ENCODE measurements at places on chromosomes 6 and 20. TPM values are rescaled to one million over a fixed set of nuclear protein-coding genes. Genes with fewer than 3 reads are reported as not detected.

- H3K4me1 ChIP-seq = no peaks in the 10 kb centered on the region
- DNase-seq = no peak
- H3K27ac ChIP-seq = no peak overlapping the region
- peaks cover 4% of the 10 kb centered on the region for H3K27me3 ChIP-seq
- no peak overlapping the region for H3K4me3 ChIP-seq
These were observed 8.0 kb upstream of the CST9 start for GRCh38 chr20:23613676-23614075.

DNA sequence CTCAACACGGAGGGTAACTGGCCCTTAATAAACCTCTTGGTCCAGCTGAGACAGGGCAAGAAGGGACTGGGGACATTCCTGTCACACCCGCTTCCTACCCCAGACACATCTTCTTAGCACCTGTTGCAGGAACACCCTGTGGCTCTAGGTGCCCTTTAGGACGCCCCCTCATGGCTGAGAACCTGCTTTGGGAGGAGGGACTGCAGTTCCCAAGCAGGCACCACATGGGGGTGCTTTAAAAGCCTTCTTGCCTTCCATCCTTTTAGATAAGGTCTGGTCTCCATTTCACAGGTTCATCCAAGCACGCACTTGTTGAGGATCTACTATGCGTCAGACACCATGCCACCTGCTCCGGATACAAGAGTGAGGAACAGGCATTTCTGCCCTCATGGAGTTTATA is 26.6 kb downstream of the NSFL1C start:
- peak; percentile 24 for DNase-seq
- H3K27ac ChIP-seq = no peak overlapping the region
- H3K27me3 ChIP-seq = no peaks in the 10 kb centered on the region
- H3K4me1 ChIP-seq = peaks cover 18% of the 10 kb centered on the region
- H3K4me3 ChIP-seq = no peak overlapping the region

GRCh38 chr6:149035766-149036165 is 281.7 kb upstream of the TAB2 start:
- peaks cover 10% of the 10 kb centered on the region for H3K36me3 ChIP-seq
- peaks cover 82% of the 10 kb centered on the region for H3K4me1 ChIP-seq
- H3K27ac ChIP-seq = no peak overlapping the region
- no peak for DNase-seq

GRCh38 chr6:81894788-81895271 is 142.3 kb upstream of the TENT5A start:
- H3K36me3 ChIP-seq = no peaks in the 10 kb centered on the region
- H3K4me1 ChIP-seq = no peaks in the 10 kb centered on the region
- H3K27me3 ChIP-seq = no peaks in the 10 kb centered on the region
- no peak overlapping the region for H3K4me3 ChIP-seq
- no peak overlapping the region for H3K27ac ChIP-seq

DNA sequence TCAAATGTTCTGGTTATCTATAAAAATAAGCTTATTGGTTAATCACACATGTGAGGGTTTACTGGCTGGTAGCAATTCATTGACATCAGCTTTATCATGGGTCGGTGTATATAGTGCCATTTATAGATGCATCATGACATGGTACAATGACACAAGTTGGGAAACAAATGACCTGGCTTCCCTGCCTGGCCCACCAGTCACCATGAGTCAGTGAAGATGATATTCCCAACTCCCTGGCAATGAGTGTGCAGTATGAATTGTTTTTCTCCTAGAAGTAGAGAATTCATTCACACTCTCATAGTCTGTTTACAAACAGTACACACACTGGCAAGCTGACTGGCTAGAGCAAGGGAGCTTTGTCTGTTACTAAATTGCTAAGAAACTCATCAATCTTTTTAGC is 37.2 kb upstream of the CALHM6 start:
- H3K4me3 ChIP-seq = no peak overlapping the region
- H3K4me1 ChIP-seq = peaks cover 1% of the 10 kb centered on the region
- H3K36me3 ChIP-seq = no peaks in the 10 kb centered on the region
- H3K27me3 ChIP-seq = no peaks in the 10 kb centered on the region
- no peak for DNase-seq

The PHACTR3 gene
- total RNA-seq = not detected
